ENCODE measurements at places on chromosomes 3 and 15.

DNA sequence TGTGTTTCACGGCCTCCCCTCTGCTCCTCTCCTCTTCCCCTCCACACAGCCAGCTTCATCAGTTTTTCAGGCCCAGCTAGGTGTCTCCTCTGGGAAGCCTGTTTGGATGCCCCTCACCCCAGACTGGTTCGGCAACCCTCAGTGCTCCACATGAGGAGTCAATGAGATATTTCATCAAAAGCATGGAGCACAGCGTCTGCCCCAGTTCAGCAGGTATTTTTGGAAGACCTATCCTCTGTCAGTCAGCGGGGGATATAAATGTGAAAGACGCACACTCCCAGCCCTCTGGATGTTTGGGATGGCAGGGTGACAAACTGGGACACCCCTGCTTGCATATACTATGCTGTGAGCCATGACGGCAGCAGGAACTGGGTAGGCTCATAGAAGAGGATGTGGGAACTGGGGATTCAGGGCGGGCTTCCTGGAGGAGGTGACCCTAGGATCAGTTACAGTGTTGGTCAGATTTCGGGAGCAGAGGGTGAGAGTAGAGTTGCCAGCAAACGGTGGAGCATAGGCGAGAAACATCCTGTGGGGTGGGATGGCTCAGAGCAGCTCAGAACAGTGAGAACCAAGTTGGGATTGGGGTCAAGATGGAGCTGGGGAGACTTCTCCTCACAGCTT, 42.9 kb downstream of the PXYLP1 start:
- H3K4me1 ChIP-seq = no peaks in the 10 kb centered on the region
- no peak for DNase-seq
- H3K27ac ChIP-seq = peak overlapping the region; percentile 52

- H3K27me3 ChIP-seq = no peaks in the 10 kb centered on the region
- no peak overlapping the region for H3K27ac ChIP-seq
- H3K4me3 ChIP-seq = no peak overlapping the region
- no peaks in the 10 kb centered on the region for H3K4me1 ChIP-seq
Observed at GRCh38 chr3:14483286-14483685, 56.9 kb downstream of the GRIP2 start.

DNA sequence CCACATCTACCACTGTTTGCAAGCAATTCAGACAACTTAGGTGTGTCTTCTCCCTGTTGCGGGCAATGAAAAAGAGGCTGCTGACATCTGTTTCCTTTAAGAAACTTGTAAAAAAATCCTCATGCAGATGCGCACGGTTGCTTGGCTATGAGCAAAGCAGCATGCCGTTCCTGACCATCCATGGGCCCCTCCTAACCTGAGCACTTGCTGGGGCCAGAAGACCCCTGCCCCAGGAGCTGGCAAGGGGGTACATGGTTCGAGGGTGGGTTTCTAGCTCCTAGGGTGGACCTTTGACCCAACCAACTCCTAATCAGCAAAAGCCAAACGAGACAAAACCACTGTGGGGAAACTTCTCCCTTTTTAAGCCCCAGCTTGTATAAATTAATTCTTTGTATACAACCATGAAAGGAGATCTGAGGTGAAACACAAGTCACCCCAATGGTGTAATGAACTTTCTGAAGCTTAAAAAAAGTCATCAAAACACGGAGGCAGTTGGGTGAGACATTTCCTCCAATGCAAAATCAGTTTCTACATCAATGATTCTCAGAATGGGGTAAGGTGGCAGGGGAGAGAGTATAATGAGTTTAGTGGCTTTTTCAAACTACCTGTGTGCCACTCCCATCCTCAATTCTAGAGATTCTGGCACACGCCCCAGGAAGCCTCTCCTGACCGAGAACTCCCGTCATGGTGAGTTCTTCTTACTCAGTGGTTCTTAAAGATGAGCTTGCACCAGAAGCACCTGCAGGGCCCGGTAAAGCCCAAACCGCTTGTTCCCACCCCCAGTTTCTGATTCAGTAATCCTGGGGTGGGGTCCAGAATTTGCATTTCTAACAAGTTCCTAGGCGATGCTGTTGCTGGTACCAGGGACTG, 44.1 kb downstream of the CPN2 start:
- no peak overlapping the region for H3K27ac ChIP-seq
- no peaks in the 10 kb centered on the region for H3K4me1 ChIP-seq
- no peaks in the 10 kb centered on the region for H3K27me3 ChIP-seq
- no peaks in the 10 kb centered on the region for H3K36me3 ChIP-seq

- DNase-seq = peak; percentile 8
- peak overlapping the region; percentile 81 for H3K27ac ChIP-seq
- H3K36me3 ChIP-seq = no peaks in the 10 kb centered on the region
- H3K27me3 ChIP-seq = no peaks in the 10 kb centered on the region
- peaks cover 8% of the 10 kb centered on the region for H3K4me1 ChIP-seq
Observed at GRCh38 chr3:10248984-10249748, 907 bp downstream of the TATDN2 start.
